CD8-positive, alpha-beta memory T cell (primary cell): ENCODE measurements at places on chromosomes 12 and 14. TPM values are rescaled to one million over a fixed set of nuclear protein-coding genes. Genes with fewer than 3 reads are reported as not detected.

DNA sequence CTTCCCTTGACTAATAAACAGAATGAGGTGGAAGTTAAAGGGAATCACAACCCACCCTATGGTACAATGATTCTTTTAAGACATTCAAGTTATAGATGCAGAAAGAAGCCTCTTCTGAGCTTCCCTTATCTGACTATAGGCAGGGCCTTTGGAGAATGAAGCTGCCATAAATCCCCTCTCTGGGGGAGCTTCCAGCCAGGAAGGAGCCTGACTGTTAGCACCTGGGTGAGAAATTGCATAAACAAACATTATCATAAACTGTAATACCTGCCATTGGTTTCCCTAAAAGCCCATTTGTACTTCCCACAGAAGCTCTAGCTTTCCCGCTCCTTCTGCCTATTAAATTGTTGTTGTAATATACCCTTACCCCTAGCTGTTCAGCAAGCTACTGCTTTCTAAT is 81.3 kb upstream of the RESF1 start:
- no peak for DNase-seq

DNA sequence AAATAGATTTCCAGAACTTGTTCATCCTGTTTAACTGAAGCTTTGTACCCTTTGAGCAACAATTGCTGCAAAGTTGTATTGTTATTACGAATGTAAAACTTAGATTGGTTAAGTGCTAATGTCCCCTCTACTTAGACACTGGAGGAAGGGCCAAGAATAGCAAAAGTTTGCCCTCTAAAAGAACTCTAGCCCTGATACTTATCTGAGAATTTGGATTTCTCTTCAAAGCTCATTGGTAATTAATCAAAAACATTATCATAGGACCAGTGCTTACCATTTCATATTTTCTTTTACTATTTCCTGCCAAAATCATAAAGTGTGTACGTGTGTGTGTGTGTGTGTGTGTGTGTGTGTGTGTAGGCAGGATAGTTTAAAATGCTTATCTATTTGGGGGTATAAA is 58.2 kb downstream of the LMNTD1 start:
- no peak for DNase-seq

GRCh38 chr14:60662982-60663381 is 13.7 kb upstream of the SIX1 start:
- DNase-seq: no peak

Gene SDR9C7
- not detected for total RNA-seq

GRCh38 chr14:71089971-71090370 is 182.7 kb downstream of the PCNX1 start:
- DNase-seq: no peak

- no peak for DNase-seq
Observed at GRCh38 chr14:37013078-37013477, 159.3 kb downstream of the SLC25A21 start.

DNA sequence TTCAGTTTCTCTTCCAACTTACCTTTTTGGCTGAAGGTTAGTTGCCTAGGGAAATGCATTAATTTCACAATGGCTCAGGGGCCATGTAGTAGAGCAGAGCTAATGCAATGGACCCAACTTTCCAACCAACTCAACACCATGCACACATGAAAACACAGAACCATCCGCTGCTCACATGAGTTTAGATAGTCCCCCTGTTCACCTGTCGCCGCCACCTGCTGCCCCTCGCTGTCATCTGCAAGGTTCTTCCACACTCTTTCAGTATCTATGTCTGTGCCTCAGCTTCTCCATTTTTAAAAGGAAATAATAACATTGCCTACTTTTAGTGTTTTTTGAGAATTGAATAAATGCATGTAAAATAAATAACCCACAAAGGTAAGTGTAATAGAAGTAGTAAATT is 585.6 kb downstream of the ETNK1 start:
- DNase-seq: no peak

DNA sequence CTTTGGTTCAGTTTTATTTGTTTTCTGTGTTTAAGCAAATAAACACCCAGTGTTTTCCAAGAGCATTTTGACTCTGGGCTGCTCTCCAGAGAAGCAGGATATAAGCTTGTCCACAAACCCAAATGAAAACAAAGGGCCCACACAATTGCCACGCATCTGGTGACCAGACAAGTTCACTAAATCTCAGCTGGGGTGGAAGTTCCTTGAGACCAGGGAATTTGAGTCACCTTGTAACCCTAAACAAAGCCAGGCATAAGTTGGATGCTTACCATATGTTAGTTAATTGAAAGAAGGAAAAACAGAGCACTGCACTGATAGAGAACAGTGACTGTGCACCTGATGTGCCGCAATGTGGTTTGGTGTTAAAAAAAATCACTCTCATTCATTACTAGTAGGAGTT is 1.6 kb upstream of the TXNRD1 start:
- no peak for DNase-seq

DNA sequence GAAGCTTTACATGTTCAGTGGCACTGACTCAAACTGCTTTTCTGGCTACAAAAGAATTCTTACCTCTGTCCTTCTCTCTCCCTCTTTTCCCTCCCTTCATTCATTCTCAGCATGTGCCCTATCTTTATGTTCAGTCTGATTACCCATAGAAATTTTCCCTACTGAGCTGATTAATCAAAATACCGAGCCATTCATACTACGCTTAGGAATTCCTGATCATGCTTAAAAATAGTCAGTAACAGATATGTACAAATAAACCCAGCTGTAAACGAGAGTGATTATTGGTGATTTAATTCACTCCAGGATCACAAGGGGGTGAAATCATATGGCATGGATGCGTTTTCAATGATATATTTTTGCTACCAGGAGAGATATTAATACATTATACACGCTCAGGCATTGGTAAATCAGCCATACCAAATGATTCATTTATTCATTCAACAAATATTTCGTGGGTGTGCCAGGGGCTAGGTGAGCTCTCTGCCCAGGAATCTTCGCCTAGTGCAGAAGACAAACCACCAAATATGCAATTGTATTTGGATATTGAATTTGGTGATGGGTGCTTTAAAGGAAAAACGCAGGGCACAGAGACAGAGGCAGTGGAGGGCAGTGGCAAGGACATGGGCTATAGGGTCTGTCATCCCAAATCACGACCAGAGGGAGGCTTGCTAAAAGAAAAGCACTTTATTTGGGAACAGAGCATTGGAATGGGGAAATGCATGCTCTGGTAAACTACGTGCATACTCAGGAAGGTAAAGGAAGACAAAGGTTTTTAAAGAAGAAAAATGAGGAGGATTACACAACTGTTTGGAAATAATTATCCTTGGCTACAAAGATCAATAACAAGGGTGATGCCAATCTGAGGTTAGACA is 13.9 kb upstream of the VRK1 start:
- no peak for DNase-seq

GRCh38 chr12:11408096-11408495 is 12.7 kb upstream of the PRB2 start:
- no peak for DNase-seq

DNA sequence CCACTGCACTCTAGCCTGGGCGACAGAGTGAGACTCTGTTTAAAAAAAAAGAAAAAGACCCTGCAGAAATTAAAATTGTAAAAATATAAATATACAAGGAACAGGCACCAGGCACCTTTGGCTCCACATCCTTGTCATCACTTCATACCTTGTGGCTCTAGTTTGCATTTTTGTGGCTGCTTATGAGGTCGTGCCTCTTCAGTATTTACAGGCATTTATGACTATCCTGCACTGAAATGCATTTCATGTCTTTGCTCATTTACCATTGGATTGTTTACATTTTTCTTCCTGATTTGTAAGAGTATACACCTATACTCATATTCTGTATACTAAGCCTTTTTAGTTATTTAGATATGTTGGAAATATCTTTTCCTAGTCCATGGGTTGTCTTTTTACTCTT is 20.1 kb downstream of the BICD1 start:
- DNase-seq: no peak

- no peak for DNase-seq
Observed at GRCh38 chr14:63478437-63478852, 64.7 kb downstream of the PPP2R5E start.

DNA sequence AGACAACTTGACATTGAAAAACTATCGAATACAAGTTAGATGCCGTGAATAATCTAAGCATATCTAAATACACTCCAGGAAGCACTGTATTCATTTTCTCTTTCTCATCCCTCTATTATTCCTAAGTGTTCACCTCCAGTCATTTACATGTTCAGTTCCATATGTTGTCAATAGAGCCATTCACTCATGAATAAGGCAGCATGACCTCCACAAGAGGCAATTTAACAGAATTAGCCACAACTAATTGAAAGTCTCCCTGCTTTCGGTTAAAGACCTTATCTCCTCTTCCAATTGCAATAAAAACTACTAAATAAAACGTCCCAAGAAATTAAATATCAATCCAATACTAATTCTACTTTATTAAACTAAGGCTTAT is 1.8 kb downstream of the LRIG3 start:
- no peak for DNase-seq

DNA sequence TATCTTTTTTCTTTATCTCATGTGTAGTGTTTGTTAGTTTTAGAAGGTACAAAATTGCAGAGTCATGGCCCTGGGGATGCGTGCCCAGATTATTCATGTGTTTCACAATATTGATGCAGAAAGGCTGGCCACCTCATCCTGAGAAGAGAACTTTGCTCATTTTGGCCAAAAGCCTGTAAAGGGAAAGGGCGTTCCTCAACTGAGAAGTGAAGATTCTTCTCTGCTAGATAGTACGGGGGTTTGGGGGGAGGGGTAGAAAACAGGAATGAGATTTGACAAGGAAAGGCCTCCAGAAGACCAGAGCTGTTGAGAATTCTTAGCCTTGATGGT is 1.7 kb downstream of the MGST1 start:
- DNase-seq: no peak

DNA sequence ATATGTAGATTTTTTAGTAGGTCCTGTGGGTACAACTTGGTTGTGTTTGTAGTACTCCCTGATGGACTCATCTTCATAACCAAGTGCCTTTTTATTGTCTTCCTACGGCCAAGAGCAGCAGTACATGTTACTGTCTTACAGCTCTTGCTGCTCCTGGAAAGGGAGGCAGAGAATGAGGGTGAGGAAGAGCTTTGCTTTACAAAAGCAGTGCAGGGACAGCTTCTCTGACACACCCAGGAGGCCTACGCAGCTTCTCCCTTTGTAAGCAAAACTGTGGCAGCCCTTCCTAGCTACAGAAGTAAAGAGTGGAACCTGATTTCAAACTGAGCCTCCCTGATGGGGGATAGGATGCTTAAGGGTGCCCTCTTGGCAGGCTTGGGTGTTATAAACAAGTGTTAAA is 18.6 kb downstream of the MYRFL start:
- DNase-seq: no peak

- DNase-seq: no peak
Observed at GRCh38 chr12:123836292-123836691, 74.2 kb downstream of the DNAH10 start.

Gene SMARCD1
- total RNA-seq: 72.3 TPM

GRCh38 chr14:80049055-80049454 is 162.2 kb downstream of the DIO2 start:
- no peak for DNase-seq

Gene PLCZ1
- not detected for total RNA-seq

Gene LALBA
- total RNA-seq: not detected

DNA sequence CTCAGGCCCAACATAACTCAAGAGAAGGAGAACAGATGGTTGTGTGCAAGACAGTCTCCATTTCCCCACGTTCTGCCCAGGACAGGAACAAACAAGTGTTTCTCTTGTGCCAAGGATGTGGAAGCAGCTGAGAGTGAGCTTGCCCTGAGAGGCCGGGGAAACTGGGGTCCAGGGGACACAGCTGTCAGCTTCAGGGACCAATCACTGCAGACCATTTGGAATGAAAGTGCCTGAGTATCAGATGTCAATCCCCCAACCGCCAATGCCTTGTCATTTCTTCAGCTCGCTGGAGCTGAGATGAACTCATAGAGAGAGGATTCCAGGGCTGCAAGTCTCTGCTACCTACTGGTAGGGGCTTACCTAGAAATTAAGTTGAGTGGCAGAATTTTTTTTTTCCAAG is 71.9 kb upstream of the METAP2 start:
- DNase-seq: no peak

Gene SIRT4
- 1.9 TPM for total RNA-seq

GRCh38 chr12:10408842-10409241 is 715 bp downstream of the KLRC4 start:
- no peak for DNase-seq

DNA sequence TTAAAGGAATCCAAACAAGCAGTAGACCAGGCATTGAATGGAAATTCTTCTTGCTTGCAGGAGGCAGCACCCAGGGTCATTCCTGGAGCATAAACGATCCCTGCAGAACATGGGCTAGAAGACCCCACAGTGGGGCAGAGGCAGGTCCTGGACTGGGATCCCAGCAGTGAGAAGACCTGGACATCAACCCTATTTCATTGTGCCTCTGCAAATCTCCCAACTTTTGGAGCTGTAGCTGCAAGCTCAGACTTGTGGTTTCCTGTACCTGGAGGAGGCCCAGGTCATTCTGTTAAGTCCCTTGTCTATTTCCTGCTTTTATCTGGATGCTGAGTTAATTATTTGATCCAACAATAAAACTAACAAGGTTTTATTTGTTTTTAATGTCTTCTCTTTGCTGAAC is 61.7 kb downstream of the CALM1 start:
- no peak for DNase-seq

Gene TNS2
- 5.6 TPM for total RNA-seq

GRCh38 chr14:20624495-20625070 is 16.9 kb downstream of the OR6S1 start:
- DNase-seq: peak; percentile 71

DNA sequence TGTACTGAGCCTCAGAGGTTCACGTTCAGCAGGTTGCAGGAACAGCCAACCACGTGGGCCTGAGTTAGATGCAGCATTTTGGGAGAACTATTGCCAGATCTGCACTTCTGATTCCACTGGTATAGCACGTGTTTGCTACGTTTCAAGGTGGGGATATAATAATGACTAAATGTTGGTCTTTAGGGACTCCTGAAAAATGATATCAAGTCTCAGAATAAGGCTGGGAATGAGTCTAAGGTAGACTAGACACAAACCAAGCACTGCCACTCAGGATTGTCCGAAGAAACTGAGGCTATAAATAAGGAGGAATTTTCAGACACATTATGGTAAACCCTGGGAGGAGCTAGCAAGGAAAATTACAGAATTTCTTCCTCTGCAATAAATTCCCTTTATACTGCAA is 98.1 kb downstream of the ESR2 start:
- no peak for DNase-seq

Gene ACOT6
- not detected for total RNA-seq

Gene ACOT4
- total RNA-seq: 4.0 TPM

GRCh38 chr14:54094765-54095164 is 138.1 kb upstream of the BMP4 start:
- DNase-seq: no peak

DNA sequence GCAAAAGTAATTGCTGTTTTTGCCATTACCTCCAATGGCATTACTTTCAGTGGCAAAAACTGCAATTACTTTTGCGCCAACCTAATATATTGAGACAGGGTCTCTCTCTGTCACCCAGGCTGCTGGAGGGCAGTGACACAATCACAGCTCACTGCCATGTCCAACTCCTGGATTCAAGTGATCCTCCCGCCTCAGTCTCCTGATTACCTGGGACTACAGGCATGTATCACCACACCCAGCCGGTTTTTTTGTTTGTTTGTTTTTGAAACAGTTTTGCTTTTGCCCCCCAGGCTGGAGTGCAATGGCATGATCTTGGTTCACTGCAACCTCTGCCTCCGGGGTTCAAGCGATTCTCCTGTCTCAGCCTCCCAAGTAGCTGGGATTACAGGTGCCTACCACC is 15.7 kb upstream of the KDM2B start:
- DNase-seq: no peak

- DNase-seq: no peak
Observed at GRCh38 chr12:68356060-68356695, 24.0 kb upstream of the MDM1 start.

Gene MDGA2
- total RNA-seq: not detected

GRCh38 chr12:131942671-131943070 is 7.1 kb upstream of the EP400 start:
- peak; percentile 32 for DNase-seq
